ENCODE measurements at places on chromosomes 6 and 20.

DNA sequence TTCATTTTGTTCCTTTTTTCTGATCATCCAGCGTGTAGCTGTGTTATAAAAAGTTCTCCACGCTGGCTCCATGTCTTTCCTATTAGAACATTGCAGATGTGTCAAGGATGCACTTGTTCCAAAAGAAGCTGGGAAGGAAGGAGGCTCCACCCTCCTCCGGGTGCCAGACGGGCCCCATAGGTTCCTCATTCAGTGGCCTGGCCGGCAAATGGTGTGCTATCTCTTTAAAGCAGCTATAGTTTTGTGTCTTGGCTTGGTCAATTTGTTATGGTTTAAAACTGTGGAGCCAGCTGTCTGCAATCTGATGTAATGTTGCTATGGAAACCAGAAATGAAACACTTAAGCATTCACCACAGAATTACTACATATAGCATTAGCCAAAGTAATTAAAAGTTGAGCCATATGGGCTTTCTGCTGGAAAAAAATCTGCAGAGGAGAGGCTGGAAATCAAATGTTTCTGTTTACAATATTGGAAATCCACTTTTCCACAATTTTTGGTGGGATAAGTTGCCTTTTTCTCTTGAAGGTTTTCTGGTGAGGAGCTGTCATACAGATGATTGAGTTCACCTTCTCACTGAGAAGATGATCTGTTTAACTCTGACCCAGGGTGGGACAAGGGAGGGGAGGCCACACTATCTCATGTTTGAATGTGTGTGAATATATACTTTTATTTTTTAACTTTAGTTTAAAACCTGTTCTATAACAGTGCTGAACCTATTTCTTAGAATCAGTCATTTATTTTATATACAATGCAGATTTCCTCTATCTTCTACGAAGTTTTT, 167.4 kb downstream of the SASH1 start:
- peak; percentile 97 for DNase-seq

DNA sequence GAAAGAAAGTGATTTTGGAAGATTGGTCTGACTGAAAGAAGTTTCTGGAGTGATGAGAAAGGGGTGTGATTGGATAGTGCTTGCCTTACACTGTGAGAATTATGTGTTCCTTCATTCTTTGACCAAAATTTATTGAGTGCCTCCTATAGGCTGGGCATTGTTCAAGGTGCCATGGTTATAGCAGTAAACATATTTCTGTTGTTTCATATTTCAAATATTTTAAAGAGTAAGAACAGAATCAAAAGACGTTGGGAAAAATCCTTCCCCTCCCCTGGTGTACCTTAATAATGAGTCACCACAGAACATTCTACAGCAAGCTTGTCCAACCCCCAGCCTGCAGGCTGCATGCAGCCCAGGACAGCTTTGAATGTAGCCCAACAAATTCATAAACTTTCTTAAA, 78.6 kb downstream of the GCLC start:
- no peak for DNase-seq

GRCh38 chr6:15131651-15132061, 114.2 kb upstream of the JARID2 start:
- no peak for DNase-seq

DNA sequence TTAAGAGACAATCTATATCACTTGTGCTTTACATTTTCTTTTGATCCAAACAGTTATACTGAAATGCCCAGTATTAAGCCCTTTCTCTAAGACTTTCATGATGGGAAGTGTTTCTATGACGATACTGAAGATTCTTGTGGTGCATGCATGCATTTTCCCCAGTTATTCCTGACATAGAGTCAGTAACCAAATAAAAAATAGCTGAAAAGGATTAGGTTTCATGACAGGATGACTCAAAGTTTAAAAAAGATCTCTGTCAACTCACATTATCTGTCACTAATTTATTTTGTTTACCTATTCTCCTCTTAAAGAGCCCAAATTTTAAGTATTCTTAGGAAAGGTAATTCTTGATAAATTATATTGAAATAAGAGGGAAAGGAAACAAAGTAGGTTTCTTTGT, 98.4 kb downstream of the SESN1 start:
- no peak for DNase-seq

- no peak for DNase-seq
These were observed 362.2 kb upstream of the IRAK1BP1 start for GRCh38 chr6:78505178-78505577.

- no peak for DNase-seq
These were observed 136.0 kb upstream of the CNR1 start for GRCh38 chr6:88301888-88302768.

- DNase-seq, result no peak
These were observed 125.3 kb downstream of the BTBD9 start for GRCh38 chr6:38514399-38514798.

DNA sequence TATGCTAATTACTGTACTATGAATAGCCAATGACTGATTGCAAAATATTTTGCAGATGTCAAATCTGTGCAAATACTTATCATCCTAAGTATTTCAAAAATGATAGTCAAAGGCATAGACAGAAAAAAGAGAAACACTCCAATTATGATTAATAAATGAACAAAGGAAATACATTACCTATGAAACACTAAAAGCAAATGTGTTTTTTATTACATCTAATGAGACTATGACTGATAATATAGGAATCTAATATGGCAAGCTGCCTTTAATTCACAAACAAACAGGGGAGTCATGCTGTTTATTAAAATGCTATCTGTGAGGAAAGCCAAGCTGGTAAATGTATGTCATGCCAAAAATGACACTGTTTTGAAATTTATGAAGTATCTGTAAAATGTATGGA, 713.2 kb upstream of the NRSN1 start:
- no peak for DNase-seq

DNA sequence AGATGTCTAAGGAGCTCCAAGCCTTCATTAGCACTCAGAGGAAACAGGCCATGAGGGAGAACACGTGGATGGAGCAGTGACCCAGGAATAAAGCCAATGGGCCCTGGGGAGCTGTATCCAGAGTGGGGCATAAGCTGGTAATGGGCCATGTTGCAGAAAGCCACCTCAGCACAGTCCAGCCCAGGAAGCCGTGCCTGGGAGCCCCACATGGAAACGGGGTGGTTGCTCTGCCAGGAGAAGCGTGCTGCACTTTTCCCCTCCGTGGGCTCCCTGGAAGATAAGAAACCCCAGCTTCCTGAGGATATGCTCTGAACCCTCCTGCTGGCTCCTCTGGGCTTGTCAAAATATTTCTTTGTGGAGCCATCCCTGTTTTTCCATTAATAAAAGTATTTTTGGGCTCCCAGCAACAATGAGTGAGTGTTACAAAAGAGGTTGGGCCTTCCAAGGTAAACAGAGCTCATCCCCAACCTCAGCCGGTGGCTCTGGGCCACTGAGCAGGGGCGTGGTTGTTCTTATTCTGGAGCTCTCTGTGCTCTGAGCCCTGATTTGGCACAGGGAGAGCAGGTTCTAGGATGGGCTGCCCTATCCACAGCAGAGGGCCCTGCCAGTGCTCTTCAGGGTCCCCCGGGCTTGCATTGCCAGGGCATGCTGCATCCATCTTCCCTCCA, 31.2 kb upstream of the NFATC2 start:
- no peak for DNase-seq

- no peak for DNase-seq
These were observed 24.5 kb downstream of the ILRUN start for GRCh38 chr6:34671801-34672656.

- DNase-seq, result no peak
These were observed 33.2 kb downstream of the BEND6 start for GRCh38 chr6:56988145-56988544.

GRCh38 chr6:75281653-75282052, 2.9 kb downstream of the TMEM30A start:
- no peak for DNase-seq

DNA sequence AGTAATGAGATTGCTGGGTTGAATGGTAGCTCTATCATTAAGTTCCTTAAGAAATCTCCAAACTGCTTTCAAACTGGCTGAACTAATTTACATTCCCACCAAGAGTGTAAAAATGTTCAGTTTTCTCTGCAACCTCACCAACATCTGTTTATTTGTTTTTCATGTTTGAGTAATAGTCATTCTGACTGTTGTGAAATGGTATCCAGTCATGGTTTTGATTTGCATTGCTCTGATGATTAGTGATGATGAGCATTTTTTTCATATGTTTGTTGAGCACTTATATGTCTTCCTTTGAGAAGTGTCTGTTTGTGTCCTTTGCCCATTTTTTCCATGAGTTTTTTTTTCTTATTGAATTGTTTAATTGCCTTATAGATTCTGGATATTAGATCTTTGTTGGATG, 24.9 kb downstream of the DEFB125 start:
- no peak for DNase-seq

DNA sequence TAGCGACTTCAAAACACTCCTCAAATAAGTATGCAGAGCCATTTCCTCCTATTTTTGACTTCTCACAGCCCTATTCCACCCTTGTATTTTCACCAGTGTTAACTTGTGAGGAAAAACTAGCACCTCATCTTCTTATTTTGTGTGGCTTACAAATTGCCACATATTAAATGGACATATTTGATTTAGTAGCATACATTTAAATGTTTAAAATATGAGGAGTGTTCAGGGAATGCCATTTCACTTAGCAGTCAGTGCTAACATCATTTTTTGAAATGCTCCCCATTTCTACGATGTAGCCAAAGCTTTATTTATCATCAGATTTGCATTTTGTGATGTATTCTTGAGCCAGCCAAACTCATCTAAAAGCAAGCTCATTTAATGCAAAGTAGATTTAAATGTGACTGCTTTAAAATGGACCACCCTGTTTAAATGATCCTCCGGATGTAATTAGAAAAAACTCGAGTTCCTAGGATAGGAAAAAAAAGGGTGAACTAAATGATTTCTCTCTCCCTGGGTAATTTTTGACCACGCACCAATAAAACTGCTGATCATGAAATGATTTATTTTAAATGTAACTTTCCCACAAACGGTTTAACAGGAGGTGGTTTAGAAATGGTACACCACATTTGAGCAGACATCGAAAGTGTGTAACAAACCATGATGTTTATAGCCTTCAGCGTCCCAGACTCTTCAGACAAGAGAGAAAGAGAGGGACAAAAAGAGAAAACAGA, 172.6 kb downstream of the CD83 start:
- no peak for DNase-seq

GRCh38 chr6:44117397-44118128, 9.7 kb downstream of the MRPL14 start:
- DNase-seq, result no peak

- DNase-seq, result no peak
These were observed 8.1 kb downstream of the GFOD1 start for GRCh38 chr6:13479206-13479800.

DNA sequence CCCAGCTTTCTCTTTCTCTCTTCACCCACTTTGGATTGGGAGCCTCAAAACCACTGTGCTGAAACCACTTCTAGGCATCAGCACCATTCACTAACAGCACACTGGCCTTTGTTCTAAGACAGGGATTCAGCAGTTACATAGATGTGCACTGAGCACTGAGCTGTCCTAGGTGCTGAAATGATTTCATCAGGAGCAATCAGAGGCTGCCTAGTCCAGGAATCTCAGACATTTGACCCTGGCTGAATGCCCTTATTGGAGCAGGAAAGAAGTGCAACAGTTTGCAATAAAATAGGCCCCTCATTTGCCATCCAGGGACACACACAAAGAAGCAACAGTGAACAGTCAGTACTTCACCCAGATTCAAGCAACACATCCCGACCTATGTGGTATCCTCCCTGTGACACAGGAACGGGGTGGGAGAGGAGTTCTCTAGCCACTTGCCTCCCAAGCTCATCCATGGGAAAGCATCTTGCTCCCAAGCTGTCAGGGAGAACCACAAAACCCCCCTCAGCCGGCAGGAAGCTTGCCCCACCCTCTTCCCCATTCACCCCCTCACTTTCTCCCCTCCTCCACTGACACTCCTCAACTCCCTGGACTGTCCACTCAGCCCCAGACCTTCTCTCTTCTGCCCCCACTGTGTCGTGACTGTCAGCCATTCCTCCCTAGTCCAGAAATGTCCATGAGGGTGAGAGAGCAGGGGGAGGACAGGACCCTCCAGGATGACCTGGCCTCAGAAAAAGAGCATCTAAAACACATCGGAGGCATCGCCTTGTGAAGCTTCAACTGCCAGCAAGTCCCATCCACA, 304.4 kb downstream of the PREX1 start:
- DNase-seq, result peak; percentile 63

DNA sequence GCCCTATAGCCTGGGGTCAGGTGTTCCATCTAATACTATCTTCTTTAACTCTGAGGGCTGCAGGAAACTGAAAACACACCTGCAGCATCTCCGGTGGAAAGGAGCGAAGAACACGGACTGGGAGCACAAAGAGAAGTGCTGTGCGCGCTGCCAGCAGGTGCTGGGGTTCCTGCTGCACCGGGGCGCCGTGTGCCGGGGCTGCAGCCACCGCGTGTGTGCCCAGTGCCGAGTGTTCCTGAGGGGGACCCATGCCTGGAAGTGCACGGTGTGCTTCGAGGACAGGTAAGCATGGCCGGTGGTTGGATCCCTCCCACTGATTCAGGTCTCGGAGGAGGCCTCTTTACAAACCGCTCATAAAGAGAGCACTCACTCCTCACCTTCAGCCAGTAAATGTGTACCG, 15.5 kb downstream of the SYTL3 start:
- DNase-seq, result no peak

- no peak for DNase-seq
These were observed 85.4 kb upstream of the NXT1 start for GRCh38 chr20:23265226-23265625.

DNA sequence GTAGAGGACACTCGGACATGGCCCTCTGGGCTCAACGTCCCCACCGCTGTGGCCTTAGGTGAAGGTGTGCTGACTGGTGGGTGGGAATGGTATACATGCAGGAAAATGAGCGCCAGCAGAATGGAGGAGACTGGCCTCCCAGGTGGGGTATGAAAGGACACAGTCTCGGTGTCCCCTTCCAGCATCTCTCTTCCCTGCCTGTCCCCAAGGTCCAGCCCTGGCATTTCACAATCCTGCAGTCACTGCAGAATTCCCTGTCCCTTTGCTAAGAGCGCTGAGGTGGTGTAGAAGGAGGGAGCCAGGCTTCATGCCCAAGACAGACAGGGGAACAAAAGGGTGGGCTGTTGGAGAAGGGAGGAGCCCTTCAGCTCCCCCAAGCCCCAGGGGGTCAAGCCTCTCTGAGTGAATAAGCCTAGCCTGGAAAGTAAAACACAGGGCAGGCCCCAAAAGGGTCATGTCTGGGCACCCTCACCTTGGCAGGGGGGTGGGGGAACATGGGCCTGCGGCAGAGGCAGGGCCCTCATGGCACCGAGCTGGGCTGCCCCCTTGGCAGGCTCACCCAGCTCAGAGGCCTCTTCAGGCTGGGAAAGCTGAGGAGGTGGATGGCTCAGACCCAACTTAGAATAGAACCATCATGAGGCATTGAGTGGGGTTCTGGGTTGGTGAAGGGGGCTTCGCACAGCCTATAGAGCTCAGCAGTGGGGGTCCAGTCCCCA, 23.9 kb downstream of the TFEB start:
- no peak for DNase-seq

- no peak for DNase-seq
These were observed 35.0 kb upstream of the ID1 start for GRCh38 chr20:31570021-31570463.

GRCh38 chr6:170086639-170087420, 204.0 kb downstream of the DLL1 start:
- DNase-seq, result no peak
